ENCODE measurements at places on chromosomes 5 and 9.

DNA sequence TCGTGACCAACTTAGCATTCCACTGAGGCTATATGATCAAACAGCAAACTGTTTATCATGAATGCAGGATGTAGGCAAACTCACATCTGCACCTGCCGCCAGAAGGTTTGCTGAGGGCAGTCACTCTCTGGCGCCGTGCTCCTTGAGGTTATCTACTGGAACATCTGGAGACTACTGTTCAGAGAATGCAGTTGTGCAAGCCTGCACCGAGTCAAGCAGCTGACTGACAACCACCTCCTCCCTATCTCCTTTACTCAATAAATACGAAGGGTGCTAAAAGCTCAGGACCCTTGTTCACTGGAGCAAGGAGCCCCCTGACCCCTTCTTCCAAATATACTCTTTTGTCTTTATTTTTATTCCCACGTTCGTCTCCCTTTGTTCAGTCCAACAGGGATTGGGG is 27.1 kb downstream of the CCDC125 start:
- DNase-seq: no peak

DNA sequence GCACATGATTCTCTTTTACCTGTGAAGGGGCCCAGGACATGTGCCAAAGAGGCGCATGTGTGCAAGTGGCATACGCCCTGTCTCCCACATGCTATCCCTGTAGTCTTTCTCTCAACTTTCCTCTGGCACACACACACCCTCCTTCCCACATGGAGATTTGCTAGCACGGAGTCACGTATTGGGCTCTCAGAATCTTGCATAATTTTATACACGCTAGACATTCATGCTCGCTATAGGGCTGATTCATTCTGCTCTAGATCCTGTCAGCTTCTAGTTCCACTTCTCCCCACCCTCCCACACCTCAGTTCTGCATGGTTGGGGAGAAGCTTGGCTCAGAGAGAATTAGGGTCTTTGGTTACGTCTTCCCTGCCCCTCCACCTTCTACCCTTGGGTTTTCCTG is 72.8 kb downstream of the CD180 start:
- DNase-seq: no peak

DNA sequence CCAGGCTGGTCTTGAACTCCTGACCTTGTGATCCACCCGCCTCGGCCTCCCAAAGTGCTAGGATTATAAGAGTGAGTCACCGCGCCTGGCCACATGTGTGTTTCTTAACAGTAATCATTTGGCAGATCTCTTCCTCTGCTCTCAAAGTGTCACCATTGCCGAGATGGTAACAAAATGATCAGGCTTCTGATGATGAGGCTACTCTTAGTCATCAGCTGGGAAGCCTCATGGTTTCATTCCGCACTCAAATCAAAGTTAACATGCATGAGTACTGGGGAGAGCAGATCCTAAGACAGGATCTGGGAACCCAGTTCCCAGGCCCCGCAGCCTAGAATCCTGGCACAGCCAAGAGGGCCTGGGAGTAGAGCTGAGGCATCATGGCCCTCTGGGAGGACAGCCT is 27.4 kb downstream of the BARHL1 start:
- DNase-seq: no peak

- DNase-seq: no peak
These were observed 94.1 kb downstream of the RASEF start for GRCh38 chr9:82968816-82969215.

- DNase-seq: no peak
These were observed 3.2 kb downstream of the SH3PXD2B start for GRCh38 chr5:172450861-172451695.

GRCh38 chr5:120293796-120294195 is 170.3 kb upstream of the PRR16 start:
- DNase-seq: no peak

- DNase-seq: no peak
These were observed 10.2 kb downstream of the NCS1 start for GRCh38 chr9:130182381-130182909.

DNA sequence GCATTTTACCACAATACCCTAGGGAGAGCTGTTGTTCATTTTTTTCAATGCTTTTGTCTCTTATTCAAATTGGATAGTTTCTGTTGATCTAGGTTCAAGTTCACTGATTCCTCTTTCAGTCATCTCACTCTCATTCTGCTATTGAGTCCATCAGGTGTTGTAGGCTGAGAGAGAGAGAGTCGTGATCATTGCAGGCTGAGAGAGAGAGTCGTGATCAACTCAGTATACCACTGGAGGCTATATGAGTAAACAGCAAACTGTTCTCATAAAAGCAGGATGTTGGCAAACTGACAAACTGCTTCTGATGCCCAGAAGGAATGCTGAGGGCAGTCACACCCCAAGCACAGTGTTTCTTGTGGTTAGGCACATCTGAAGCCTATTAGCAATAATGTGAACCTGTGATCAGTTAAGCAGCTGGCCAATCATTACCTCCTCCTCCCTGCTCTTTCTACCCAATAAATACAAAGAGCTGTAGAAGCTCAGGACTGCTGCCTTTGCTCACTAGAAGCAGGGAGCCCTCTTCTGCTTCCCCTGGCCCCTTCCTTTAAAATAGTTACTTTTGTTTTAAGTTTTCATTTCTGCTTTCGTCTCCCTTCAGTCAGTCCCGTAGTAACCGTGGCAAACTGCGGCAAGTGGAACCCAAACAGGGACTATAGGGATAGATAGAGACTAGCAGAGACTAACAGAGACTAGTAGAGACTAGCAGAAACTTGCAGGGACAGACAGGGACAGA is 476.1 kb upstream of the ACO1 start:
- DNase-seq: no peak

DNA sequence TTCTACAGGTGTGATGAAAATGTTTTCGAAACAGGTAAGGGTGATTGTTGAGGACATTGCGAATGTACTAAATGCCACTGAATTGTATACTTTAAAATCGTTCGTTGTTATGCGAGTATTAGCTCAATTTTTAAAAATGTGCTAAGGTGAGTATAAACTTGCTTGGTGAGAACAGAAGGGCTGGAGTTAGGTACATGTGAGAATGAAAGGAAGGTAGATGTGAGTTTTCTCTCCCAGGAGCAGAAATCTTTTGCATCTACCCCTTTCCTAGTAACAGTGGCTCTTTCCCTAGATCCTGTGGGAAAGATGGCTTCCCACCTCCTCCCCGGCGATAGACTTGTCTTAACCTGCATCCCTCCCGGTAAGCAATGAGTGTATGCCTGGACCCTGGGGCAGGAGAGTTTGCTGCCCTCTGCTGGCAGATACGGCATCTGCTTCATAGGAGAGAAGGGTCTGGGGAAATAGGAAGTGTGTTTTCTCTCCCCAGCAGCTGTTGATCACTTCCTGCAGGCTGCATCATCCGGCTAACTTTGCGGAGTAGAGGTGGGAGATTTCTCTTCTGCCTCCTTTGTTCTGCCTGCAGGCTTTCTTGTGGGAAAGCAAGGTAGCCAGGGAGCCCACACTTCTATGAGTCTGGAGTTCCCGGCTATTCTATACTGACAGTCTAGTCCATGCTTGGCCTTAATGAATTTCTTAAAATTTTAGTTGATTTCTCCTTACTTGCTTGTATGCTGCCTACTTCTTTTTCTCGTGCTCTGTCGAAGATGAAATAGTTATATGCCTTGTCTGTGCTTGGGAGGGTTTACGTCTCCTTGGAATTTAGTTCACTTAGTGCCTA is 373.3 kb upstream of the SEMA6A start:
- peak; percentile 78 for DNase-seq

- no peak for DNase-seq
These were observed 232.5 kb upstream of the MSX2 start for GRCh38 chr5:174491761-174492350.

DNA sequence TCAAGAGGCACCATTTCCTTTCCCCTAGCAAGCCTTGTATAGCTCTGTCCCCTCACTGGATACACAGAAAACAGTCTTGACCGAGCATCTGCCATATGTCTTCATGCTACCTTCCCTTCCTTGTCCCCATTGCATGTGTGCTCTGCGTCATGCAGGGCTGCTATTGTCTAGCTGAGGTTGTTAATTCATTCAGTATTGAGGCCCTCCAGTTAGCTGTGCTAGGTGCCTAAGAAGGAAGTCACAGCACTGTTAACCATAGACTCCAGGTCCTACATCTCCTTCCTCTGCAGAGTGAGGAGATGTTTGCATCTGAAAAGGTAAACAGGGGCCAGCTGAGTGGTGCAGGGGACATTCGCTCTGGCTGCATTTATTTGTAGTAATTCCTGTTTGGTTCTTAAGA is 48.2 kb downstream of the SLC1A3 start:
- DNase-seq: no peak

- DNase-seq: no peak
These were observed 26.4 kb downstream of the ZDHHC11B start for GRCh38 chr5:757931-758697.

GRCh38 chr9:1876891-1877496 is 138.2 kb upstream of the SMARCA2 start:
- DNase-seq: no peak

DNA sequence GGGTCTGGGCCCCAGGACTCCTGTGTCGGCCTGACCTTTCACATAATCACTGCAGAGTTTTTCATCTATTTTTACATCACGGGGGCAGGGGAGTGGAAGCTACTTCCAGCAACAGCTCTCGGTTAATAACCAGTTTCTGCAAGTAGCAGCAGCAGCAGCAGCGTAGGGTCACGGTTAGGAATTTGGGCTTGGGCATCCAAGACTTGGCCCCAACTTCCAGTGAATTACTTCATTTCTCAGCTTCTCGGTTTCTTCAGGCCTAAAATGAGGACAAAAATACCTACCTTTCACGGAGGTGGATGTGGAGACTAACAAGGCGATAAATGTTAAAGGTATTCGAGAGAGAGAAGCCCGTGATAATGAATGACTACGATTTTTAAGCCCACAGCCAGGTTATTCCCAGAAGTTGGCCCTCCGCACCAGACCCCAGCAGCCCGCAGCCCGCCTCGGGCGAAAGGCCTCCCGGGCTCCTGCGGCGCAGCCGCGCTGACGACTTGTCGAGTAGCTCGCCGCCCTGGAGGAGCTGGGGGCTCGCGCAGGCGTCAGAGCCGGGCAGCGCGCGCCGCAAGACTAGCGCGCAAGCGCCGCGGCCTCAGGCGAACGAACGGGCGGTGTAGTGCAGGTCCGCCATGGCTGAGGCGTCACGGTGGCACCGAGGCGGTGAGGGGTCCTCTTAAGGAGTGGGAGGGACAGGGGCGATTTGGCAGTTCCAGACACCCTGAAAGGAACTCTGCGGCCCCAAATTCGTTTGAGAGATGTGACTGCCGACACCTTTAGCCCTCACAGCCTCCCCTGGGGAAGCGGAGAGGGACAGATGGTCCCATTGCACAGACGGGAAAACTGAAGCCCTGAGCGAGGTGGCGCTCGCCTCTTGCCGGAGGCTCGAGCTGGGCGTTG is at the start of gene PKD2L2:
PKD2L2 (plus strand) TSS at position 595 of the 897 bp plus-strand sequence; CDS start at position 630, 35 bp downstream.
- DNase-seq: peak; percentile 89

GRCh38 chr5:111932628-111933027 is 175.6 kb upstream of the NREP start:
- no peak for DNase-seq
